ENCODE measurements at places on chromosomes 5 and 9. TPM values are rescaled to one million over a fixed set of nuclear protein-coding genes. Genes with fewer than 3 reads are reported as not detected.

STKLD1 gene
- 1.6 TPM for total RNA-seq

STING1 gene
- 2.8 TPM for total RNA-seq

TMED7 gene
- total RNA-seq: 72.3 TPM

TUSC1 gene
- 10.0 TPM for total RNA-seq

SLCO4C1 gene
- 0.63 TPM for total RNA-seq

DMRT3 gene
- total RNA-seq: not detected

SPINK1 gene
- not detected for total RNA-seq

ZNF658 gene
- 22.8 TPM for total RNA-seq

APC gene
- 494 TPM for total RNA-seq

SURF1 gene
- 10.6 TPM for total RNA-seq

IRGM gene
- not detected for total RNA-seq

MARVELD2 gene
- 0.94 TPM for total RNA-seq

DPYSL3 gene
- total RNA-seq: 1,294 TPM

PAXX gene
- total RNA-seq: 14.7 TPM

EPB41L4A gene
- total RNA-seq: 32.2 TPM

STPG3 gene
- total RNA-seq: not detected

CEL gene
- 0.31 TPM for total RNA-seq

ADAMTS16 gene
- 3.4 TPM for total RNA-seq

EPB41L4B gene
- 3.4 TPM for total RNA-seq

NR2F1-AS1 gene
- total RNA-seq: 107 TPM

SLCO6A1 gene
- total RNA-seq: 0.31 TPM

ZNF618 gene
- total RNA-seq: 14.4 TPM

TMEM252 gene
- total RNA-seq: not detected
